A172 (cell line): ENCODE measurements at places on chromosomes 3 and 15.

DNA sequence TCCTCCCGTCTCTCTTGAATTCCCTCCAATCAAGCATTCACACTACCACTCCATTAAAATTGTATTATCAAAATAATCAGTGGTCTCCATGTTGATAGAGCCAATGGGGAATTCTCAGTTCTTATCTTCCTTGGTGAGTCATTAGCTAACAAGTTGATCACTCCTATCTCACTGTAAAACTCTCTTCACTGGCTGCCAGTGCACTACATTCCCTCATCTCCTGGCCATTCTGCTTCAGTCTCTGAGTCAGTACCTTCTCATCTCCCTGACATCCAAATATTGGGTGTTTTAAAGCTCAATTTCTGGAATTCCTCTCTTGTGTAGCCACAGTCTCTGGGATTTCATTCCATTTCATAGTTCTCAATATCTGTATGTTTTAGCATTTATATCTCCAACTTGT is 175.2 kb downstream of the ALDH1A2 start:
- peak; percentile 48 for DNase-seq

DNA sequence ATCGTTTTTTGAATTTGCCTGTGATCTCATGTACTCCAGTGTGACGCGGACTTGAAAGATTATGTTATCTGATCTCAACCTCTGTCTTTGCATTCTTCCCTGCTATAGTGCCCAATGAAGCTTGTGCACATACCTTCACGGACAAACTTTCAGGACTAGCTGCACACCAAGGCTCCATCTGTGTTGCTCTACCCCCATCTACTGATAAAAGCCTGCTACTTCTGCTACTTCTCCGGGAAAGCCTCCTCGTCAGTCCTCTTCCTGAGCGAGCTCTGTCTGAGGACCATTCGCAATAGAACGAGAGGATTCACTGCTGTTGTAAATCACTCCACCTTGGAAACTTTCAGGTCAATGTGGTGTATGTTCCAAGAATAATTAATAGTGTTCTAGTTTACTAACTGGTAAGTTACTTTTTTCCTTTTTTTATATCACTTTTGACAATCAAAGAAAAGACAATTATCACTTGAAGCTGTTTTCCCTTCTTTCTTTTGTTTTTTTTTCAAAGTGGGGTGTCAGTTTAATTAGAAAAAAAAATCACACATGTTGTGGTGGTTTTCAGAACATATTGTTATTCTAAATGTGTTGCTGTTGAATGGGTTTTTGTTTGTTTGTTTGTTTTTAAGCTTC is 217.6 kb downstream of the ARRDC4 start:
- DNase-seq, result peak; percentile 81

DNA sequence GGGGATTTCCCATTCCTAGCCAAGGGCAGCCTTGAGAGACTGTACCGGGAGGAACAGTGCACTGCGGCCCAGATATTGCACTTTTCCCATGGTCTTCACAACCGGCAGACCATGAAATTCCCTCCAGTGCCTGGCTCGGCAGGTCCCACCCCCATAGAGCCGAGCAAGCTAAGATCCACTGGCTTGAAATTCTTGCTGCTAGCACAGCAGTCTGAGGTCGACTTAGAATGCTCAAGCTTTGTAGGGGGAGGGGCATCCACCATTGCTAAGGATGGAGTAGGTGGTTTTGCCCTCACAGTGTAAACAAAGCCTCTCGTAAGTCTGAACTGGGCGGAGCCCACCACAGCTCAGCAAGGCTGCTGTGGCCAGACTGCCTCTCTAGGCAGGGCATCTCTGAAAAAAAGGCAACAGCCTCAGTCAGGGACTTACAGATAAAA is 156.3 kb downstream of the FRMD5 start:
- no peak for DNase-seq

DNA sequence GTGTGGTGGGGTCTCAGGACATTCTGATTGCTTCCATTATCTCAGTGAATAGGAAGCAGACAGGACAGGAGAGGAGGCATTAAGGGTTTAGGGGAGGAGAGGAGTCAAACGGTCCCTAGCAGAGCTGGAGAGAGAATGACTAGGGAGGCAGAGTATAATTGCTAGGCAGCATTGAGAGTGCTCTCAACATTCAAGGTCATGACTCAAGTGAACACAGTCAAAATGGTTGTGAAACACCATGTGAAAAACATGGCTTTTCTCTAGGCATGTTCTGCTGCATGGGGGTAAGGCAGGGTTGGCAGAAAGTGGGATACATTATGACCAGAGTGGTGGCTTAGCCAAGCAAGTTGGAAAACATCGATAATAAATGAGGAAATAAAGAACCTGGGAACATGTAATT is 19.5 kb upstream of the HRH1 start:
- no peak for DNase-seq

GRCh38 chr3:87398168-87398801 is 121.9 kb upstream of the POU1F1 start:
- DNase-seq, result no peak

GRCh38 chr3:114093596-114093995 is 37.1 kb downstream of the QTRT2 start:
- peak; percentile 67 for DNase-seq

GRCh38 chr3:195591220-195591619 is 7.5 kb upstream of the APOD start:
- no peak for DNase-seq

- no peak for DNase-seq
Observed at GRCh38 chr3:10806006-10806405, 10.0 kb upstream of the SLC6A11 start.

- DNase-seq, result no peak
Observed at GRCh38 chr15:43489191-43489590, 3.8 kb downstream of the TP53BP1 start.

DNA sequence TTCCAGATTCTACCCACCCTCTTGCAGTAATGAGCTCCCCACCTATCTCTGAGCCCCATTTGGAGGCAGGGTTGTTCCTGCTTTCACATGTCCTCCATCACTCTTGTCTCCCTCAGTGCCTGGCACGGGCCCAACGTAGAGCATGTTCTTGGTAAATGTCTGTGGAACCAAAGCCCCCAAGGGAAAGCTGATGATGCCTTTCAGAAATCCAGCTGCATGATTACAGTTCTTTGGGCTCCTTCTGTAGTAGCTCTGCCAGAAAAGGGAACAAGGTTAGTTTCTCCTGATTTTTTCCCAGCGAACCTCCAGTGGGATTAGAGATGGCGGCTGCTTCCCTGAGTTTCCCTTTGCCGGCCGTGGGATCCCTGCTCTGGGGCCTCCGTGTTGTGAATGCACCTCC is 39.3 kb downstream of the CGNL1 start:
- DNase-seq, result no peak

GRCh38 chr3:162670181-162670580 is 1173.6 kb downstream of the OTOL1 start:
- DNase-seq, result no peak

GRCh38 chr3:100257586-100257985 is 3.2 kb upstream of the TBC1D23 start:
- DNase-seq, result peak; percentile 17

DNA sequence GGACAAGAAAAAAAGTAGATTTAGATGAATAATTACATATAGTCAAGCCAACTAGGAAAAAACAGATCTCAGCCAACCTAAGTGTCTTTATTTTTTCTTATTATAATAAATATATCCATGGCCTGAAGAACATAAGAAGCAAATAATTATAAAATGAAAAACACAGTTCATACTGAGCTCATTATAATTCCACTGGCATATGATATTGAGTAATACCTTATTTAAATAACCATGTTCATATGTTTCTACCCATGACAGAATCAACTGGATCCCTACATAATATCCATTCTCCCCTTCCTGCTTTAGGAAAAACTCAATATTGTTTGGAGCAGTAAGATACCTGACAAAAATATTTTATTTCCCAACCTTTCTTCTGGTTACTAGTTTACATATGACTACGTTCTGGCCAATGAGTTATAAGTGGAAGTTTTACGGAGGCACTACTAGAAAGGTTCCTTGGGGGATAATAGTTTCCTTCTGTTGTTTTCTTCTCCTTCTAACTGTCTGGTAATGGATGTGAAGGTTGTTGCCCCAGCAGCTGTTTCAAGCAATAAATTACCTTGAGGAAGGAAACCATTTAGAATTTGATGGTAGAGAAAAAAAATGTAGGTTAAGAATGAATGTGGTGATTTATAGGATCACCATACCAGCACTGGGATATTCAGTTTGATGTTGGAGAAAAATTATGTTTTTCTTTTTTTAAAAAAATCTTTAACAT is 184.1 kb upstream of the MBNL1 start:
- DNase-seq, result no peak

DNA sequence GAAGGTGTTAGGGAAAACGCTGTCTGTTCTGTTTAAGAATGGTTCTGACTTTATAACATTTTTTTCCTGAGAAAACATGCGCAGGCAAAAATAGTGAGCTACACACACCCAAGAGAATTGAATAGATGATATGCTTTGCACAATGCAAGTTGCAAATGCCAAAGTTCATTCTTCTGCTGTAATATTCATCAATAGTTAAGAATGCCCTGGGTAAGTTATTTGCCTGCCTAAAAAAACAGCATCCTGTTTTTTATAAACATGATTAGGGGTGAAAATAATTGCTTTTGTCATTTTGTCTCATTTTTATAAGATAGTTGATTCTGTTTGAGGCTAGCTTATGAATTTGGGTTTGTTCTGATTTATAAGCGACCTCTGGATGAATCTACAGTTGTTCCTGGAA is 99.4 kb downstream of the DTWD1 start:
- no peak for DNase-seq

- DNase-seq, result no peak
Observed at GRCh38 chr15:84908564-84908963, 24.1 kb downstream of the SLC28A1 start.

DNA sequence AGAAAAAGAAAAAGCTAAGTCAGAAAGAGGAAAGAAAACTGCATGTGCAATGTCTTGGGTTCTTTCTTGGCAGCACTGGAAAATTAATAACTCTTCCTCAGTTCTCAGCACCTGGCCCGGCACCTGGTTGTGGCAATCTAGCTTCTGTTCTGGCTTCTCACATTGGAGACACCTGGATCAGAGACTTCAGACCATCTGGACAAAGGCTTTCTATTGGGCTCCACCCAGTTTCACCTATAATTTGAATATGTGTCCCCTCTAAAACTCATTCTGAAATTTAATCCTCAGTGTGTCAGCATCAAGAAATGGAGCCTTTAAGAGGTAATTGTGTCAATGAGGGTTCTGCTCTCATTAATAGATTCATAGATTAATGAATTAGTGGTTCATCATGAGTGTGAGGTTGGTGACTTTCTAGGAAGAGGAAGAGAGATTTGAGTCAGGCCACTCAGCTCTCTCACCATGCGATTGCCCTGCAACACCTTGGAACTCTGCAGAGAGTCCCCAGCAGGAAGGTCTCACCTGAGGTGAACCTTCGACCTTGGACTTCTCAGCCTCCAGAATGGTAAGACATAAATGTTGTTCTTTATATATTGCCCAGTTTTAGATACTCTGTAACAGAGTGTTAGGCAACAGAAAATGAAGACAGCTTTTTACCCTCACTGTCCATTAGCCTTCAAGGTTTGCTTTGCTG is 679.9 kb downstream of the NTRK3 start:
- DNase-seq, result no peak

- no peak for DNase-seq
Observed at GRCh38 chr3:185726254-185726967, 98.4 kb downstream of the IGF2BP2 start.

- peak; percentile 47 for DNase-seq
Observed at GRCh38 chr3:194640829-194641228, 7.6 kb upstream of the TMEM44 start.

DNA sequence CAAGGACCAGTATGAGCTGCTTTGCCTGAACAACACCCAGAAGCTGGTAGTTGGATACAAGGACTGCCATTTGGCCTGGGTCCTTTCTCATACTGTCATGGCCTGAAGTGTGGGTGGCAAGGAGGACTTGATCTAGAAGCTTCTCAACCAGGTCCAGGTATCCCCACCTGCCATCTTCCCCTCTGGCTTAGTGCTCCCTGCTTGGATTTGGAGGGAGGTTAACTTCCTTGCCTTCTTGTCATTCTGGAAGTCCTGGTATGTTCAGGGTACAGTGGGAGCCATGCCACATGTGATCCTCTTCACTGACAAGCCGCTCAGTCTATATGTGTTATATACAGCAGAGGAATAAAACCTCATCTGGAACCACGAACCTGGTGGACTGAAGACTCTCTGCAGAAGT is 37.7 kb upstream of the TOPBP1 start:
- no peak for DNase-seq
